ENCODE measurements at places on chromosomes 7 and 10. TPM values are rescaled to one million over a fixed set of nuclear protein-coding genes. Genes with fewer than 3 reads are reported as not detected.

CYP2E1 gene
- total RNA-seq = 0.38 TPM

CYP26A1 gene
- 1.0 TPM for total RNA-seq

OR2A1 gene
- total RNA-seq = 0.13 TPM

ASB4 gene
- total RNA-seq = 0.13 TPM

FAM25A gene
- total RNA-seq = not detected

GPR146 gene
- total RNA-seq = under 0.01 TPM

POLL gene
- 33.8 TPM for total RNA-seq

PRPS1L1 gene
- not detected for total RNA-seq

SMARCD3 gene
- 51.8 TPM for total RNA-seq

IKZF1 gene
- under 0.01 TPM for total RNA-seq

LIPM gene
- not detected for total RNA-seq

ACBD7 gene
- 1.8 TPM for total RNA-seq

ZFAND4 gene
- 7.5 TPM for total RNA-seq

ENTPD7 gene
- total RNA-seq = 28.0 TPM

KIF5B gene
- total RNA-seq = 45.8 TPM

NPC1L1 gene
- 0.33 TPM for total RNA-seq

AKR1D1 gene
- not detected for total RNA-seq

THAP5 gene
- total RNA-seq = 11.0 TPM

SFRP4 gene
- total RNA-seq = 27.4 TPM

HOXA10 gene
- 54.5 TPM for total RNA-seq

PON1 gene
- under 0.01 TPM for total RNA-seq

PTPRN2 gene
- 0.33 TPM for total RNA-seq

SSBP1 gene
- 140 TPM for total RNA-seq

MYO3A gene
- total RNA-seq = 1.0 TPM

MCM10 gene
- 13.9 TPM for total RNA-seq

BAMBI gene
- 8.6 TPM for total RNA-seq

GRIFIN gene
- total RNA-seq = not detected

TAS2R3 gene
- 0.25 TPM for total RNA-seq

C10orf71 gene
- total RNA-seq = not detected

ITPRID1 gene
- total RNA-seq = not detected

TLX1 gene
- not detected for total RNA-seq

NUTM2E gene
- not detected for total RNA-seq

MOGAT3 gene
- total RNA-seq = not detected

H2BK1 gene
- total RNA-seq = not detected

MSS51 gene
- total RNA-seq = 0.76 TPM

NPY4R2 gene
- total RNA-seq = 2.0 TPM

All from mesangial cell (primary cell).